ENCODE measurements at places on chromosomes 6 and 20.

DNA sequence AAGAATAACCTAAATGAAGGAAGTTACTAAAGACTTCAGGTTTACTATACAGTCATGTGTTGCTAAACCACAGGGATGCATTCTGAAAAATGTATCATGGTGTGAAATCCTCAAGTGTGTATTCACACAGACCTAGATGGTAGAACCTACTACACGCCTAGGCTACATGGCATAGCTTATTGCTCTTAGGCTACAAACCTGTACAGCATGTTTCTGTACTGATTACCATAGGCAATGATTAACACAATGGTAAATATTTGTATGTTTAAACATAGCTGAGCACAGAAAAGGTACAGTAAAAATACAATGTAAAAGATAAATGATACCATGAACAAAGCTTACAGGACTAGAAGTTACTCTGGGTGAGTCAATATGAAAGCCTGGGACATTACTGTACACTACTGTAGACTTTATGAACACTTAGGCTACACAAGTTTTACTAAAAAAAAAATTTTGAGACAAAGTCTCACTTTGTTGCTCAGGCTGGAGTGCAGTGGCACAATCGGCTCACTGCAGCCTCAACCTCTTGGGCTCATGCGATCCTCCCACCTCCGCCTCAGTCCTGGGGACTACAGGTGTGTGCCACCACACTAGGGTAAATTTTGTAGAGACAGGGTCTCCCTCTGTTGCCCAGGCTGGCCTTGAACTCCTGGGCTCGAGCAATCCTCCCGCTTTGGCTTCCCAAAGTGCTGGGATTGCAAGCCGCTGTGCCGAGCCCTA lies 36.0 kb downstream of the ADNP start:
- DNase-seq, result no peak

- peak; percentile 89 for DNase-seq
Observed at GRCh38 chr6:143515061-143515760, 3.7 kb upstream of the FUCA2 start.

DNA sequence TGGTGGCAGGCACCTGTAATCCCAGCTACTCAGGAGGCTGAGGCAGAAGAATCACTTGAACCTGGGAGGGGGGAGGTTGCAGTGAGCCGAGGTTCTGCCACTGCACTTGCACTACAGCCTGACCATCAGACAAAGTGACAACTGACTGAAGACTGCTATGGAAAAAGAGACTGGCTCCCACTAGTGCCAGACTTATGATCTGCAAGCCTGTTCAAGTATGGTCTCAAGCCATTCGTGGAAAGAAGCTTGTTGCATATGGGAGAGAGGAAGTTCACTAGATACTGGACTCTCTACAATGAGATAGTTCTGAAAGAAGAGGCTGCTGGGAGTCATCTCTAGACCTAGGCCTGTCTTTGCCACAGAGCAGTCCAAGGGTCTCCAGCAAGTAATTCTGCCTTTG lies 26.7 kb downstream of the MDN1 start:
- DNase-seq, result peak; percentile 34

- DNase-seq, result no peak
Observed at GRCh38 chr6:164014346-164015087, 600.0 kb downstream of the QKI start.

DNA sequence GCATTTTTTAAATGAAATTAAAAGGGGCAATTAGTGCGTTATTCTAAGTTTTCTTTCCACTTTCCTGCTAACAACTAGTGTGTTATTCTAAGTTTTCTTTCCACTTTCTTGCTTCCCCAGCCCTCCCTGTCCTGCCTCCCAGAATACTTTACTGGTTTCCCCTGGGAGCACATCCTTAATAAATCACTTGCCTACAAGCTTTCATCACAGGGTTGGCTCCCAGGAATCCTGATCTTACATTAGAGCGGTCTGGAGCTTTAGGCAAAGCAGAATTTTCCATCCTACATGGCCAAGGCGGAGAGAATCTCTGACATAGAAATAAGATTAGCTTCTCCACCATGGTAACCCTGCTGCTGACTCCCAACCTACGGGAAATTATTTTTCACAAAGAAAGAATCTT lies 150.4 kb downstream of the BFSP1 start:
- DNase-seq, result no peak

DNA sequence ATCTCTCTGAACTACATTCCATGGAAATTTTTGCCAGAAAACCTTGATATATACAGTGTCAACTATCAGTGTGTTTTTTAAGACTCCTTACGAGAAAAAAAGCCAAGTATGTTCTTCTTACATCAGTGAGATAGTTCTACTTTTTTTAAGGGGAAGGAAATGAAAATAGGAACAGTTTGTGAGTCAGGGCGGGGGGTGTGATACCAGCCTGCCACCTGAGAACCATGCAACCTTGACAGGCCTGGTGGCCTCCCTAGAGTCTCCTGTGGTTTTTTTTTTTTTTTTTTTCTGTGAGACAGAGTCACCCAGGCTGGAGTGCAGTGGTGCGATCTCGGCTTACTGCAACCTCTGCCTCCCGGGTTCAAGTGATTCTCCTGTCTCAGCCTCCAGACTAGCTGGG lies 96.3 kb upstream of the GCM1 start:
- no peak for DNase-seq

GRCh38 chr6:107061125-107062020 lies 33.4 kb downstream of the MTRES1 start:
- no peak for DNase-seq

- peak; percentile 39 for DNase-seq
Observed at GRCh38 chr6:13331516-13332348, 3.4 kb upstream of the TBC1D7 start.

DNA sequence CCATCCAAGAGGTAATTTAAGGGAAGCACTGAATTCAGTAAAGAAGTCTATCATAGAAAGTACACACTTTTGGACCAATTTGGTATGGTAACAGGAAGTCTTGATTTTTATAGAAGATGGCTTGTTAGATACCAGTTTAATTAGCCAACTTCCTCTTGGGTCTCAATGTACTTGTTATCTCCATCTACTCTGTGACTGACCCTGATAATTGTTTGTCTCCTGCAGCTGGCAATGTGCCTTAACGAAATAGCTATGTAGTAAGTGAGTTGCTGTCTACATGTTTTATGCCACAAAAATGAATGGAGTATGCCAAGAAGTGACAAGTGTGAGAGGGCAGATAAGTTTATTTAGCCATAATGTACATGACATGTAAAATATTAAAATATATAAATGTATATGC lies 410.5 kb upstream of the MAN1A1 start:
- no peak for DNase-seq

DNA sequence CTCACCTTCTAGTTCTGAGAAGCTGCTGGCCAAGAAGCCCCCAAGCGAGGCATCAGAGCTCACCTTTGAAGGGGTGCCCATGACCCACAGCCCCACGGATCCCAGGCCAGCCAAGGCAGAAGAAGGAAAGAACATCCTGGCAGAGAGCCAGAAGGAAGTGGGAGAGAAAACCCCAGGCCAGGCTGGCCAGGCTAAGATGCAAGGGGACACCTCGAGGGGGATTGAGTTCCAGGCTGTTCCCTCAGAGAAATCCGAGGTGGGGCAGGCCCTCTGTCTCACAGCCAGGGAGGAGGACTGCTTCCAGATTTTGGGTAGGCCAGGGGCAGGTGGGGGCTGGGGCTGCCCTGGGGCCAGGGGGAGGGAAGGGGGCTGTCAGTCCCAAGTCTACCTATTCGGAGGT lies 2.3 kb downstream of the MYLK2 start:
- no peak for DNase-seq

- DNase-seq, result no peak
Observed at GRCh38 chr6:106453756-106454367, 93.3 kb downstream of the CRYBG1 start.

- DNase-seq, result no peak
Observed at GRCh38 chr20:58408603-58409246, 19.7 kb downstream of the VAPB start.

GRCh38 chr6:7587631-7588100 lies 2.3 kb upstream of the SNRNP48 start:
- DNase-seq, result no peak

- no peak for DNase-seq
Observed at GRCh38 chr6:160106701-160107100, 14.9 kb upstream of the SLC22A1 start.

DNA sequence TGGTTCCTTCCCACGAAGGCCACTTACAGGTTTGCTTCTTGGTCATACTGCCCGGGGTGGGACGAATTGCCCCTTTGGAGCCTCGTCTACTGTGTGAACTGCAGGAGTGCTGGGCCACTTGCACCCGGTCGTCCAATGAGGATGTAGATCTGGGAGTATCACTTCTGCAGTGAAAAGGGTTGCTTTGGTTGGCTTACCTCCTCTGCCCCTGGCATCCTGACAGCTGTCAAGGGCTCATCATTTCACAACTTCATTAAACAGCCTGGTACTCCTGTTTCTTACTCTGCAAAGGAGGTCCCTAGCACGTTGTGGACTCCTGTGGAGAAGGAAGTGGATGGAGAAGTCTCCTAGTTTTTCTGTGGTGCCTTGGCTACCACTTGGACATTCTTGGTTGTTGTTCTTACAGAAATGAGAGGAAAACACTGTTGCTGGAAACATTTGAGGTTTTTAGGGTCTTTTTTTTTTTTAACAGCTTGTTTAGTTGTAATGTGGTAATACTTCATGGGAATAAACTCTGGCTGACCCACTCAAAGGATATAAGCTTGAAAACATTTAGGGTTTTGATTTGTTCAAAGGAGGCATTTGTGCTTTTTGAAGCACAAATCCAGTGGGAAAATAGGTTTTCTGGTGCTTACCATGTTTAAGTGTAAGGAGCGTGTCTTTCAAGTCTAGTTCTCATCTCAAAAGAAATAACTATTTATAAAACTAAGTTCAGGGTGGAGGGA lies 60.7 kb downstream of the AKAP12 start:
- peak; percentile 93 for DNase-seq

- peak; percentile 4 for DNase-seq
Observed at GRCh38 chr6:166308033-166308768, at the start of gene PRR18. Gene PRR18 (minus strand): TSS chr6:166308392. CDS start chr6:166308142, 250 bp downstream.

DNA sequence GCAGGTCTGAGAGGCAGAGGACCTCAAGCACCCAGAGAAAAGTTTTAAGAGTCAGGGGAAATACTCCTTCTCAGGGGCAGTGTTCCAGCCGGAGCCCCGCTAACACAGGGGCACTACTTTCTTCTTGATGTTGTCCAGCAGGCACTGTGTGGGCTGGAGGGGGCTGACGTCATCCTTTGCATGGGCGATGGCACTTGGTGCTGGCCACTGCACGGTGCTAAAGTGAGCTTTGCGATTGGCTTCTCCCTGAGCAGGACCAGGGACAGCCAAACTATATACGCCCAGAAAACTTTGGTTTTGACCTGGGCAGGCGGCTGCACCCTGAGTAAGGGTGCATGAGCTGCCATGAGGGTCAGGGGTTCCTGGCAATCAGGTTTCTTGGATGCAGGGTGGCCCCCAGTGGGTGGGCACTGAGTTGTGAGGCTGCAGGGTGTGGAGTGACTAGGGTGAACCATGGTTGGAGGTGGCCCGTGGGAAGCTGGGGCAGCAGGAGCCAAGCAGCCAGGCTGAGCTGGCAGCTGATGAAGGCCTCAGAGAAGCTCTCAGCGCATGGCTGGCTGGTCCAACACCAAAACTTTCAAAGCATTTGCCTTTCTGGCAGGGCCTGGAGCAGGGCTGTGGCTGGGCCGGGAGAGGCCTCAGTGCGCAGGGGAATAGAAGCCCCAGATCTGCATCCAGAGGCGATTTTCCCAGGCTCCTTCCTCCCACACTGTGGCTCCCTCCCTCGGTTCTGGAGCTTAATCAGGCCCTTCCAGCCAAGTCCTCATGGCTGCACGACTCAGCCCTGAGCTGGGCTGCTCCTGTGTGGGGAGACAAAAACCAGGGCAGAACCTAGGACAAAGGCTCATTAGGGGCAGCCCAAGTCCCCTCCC lies 18.3 kb downstream of the MRPS18A start:
- DNase-seq, result peak; percentile 70

GRCh38 chr20:37991157-37991866 lies 41.9 kb downstream of the TTI1 start:
- DNase-seq, result peak; percentile 73

DNA sequence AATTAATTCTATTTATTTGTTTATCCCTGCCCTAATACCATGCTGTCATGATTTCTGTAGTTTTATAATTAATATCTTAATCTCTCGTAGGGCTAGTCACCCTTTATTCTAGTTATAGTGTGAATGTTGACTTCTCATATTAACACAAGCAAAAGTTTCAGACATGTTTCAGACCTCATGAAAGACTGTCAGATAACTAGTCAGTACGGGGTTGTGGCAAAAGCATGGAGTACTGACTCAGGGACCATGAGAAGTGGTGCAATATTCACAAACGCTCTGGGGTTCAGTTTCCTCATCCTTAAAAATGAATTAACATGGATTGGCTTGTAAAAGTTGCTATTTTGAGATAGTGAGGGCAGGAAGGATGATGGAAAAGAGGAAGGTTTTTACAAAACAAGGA lies 148.9 kb downstream of the TMEM200A start:
- no peak for DNase-seq

DNA sequence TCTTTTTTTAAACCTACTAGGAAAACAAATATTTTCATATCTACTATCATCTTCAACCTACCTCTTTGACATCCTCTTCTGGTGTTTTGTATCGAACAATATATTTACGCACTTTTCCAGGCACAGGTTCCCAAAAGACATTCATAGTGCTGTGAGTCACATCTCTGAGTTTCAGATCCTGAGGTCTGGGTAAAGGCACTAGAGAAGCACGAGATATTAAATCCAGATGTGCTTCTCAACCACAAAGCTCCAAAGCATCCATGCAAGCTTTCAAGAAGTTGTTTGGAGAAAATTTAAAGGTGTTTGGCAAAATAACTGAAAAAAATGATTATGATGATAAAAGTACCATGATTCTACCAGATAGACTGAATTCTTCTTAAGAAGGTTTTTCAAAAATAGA lies 62.7 kb downstream of the COL12A1 start:
- no peak for DNase-seq

DNA sequence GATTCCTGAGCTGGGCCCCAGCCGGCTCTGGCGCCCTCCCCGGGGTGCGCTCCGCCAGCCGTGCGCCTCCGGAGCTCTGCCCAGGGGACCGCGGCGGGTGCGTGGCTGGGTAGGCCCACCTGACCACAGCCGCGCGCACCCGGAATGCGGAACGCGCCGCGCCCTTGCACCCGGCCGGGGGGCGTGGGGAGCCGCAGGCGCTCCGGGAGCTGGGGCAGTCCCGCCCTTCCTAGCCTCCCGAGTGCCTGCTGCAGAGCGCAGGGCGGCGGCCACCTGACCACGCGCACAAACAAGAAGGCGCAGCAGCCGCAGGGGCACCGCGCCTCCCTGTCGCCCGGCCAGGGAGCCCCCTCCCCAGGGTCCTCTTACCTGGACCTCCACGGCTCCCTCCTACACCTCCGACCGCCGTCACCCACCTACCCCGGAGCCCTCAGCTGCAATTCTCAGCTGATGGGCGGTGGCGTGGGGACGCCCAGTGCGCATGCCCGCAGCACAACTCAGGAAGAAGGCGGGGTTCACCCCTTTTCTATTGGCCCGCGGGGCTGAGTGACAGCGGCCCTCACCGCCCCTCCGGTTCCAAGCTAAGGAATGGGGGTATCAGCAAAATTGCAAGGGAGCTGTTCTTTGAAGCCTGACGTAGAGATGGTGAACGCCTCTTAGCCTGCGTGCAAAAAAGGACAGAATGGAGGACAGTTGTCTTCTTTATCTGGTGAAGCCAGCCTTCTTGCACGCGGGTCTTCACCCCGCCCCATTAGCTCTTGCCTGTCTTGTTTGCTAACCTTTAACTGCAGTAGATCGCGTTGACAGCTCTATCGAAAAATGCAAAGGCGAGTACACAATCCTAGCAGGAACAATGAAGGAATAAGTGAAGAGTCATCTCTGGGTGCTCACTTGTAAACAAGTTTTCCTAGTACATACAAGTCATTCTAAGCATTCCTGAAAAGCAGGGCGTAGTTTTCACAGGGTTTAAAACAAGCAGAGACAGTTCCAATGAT lies at the start of gene STX7:
Gene STX7, minus strand, starts transcription at position 479 of the 995 bp plus-strand sequence. CDS start 9,586 bp downstream, outside the sequence.
- peak; percentile 95 for DNase-seq

GRCh38 chr6:129619579-129620233 lies 90.3 kb downstream of the ARHGAP18 start:
- DNase-seq, result no peak
